ENCODE measurements at places on chromosomes 11 and 22. TPM values are rescaled to one million over a fixed set of nuclear protein-coding genes. Genes with fewer than 3 reads are reported as not detected.

GAS2L1 gene
- total RNA-seq = 19.3 TPM

SLC25A18 gene
- 6.6 TPM for total RNA-seq

OR4D5 gene
- not detected for total RNA-seq

CCDC87 gene
- not detected for total RNA-seq

PHETA2 gene
- total RNA-seq = 11.6 TPM

DNA sequence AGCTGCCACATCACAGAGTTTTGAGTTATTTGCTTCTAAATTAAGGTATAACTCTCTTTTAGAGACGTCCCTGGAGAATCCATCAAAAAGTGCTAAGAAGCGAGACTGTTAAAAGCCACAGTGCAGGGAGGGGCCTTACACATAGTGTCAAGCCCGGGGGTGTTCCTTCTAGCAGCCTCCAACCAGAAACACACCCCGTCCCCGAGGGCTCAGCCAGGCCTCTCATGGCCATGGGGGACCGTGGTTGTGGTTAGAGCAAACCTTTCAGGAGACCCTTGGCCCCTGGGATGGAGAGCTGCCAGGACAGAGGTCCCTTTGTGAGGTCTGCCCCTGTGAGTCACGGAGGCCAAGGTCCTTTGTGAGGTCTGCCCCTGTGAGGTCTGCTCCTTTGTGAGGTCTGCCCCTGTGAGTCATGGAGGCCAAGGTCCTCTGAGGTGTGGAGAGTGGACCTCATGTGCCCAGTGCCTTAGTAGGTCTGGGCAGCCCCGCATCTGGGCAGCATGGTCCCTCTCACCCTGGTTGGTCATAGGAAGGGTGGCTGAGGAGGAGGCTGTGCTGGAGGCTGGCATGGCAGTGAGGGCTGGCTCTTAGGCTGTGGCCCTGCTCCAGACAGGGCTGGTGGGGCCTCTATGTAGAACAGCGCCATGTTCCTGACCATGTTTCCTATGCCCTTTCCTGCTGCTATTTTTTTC lies 5.4 kb downstream of the GNAZ start:
- no peaks in the 10 kb centered on the region for H3K27me3 ChIP-seq
- no peaks in the 10 kb centered on the region for H3K36me3 ChIP-seq
- DNase-seq = no peak
- no peaks in the 10 kb centered on the region for H3K4me1 ChIP-seq
- no peak overlapping the region for H3K27ac ChIP-seq

GRCh38 chr11:68373815-68374501 lies 61.6 kb downstream of the LRP5 start:
- no peak overlapping the region for H3K4me3 ChIP-seq
- peaks cover 11% of the 10 kb centered on the region for H3K4me1 ChIP-seq
- DNase-seq = no peak
- H3K27me3 ChIP-seq = no peaks in the 10 kb centered on the region

DNA sequence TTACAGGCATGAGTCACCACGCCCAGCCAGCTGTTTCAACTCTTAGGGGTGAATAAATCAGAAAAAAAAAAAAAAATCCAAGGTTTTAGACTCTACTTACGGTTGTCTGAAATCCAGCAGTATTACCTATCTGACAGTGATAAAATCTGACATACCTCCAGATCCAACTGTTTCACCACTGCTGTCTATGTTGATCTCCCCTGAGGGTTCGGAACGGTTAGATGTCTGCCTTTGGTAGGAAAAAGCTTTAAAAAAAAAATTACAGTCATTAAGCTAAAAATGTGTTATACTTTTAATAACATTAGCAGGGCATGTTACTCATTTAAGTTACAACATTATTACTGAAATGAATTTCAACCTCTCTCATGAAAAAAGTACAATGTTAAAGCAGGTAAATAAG lies 21.1 kb downstream of the NCAPD3 start:
- peaks cover 3% of the 10 kb centered on the region for H3K36me3 ChIP-seq
- H3K27me3 ChIP-seq = no peaks in the 10 kb centered on the region
- H3K27ac ChIP-seq = no peak overlapping the region
- no peak overlapping the region for H3K4me3 ChIP-seq

DNA sequence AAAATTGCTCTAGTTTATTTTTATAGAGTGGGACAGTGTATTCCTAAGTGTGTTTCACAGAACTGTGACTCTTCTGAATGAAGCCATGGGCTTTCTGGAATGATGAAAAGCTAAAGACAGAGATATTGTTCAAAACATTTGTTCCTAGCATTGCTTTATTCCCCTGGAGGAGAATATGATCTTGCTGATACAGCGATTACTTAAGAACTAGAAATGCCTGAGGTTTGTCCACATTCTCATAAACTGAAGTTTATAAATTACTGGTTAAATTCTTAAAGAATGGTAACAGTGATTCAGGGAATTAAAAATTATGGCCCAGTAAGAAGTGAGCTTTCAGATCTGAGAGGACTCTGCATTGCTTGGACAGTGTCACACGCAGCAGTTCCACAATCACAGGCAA lies 690.3 kb downstream of the FAM181B start:
- H3K27ac ChIP-seq = no peak overlapping the region
- no peaks in the 10 kb centered on the region for H3K4me1 ChIP-seq
- DNase-seq = no peak
- H3K36me3 ChIP-seq = no peaks in the 10 kb centered on the region
- no peak overlapping the region for H3K4me3 ChIP-seq

DNA sequence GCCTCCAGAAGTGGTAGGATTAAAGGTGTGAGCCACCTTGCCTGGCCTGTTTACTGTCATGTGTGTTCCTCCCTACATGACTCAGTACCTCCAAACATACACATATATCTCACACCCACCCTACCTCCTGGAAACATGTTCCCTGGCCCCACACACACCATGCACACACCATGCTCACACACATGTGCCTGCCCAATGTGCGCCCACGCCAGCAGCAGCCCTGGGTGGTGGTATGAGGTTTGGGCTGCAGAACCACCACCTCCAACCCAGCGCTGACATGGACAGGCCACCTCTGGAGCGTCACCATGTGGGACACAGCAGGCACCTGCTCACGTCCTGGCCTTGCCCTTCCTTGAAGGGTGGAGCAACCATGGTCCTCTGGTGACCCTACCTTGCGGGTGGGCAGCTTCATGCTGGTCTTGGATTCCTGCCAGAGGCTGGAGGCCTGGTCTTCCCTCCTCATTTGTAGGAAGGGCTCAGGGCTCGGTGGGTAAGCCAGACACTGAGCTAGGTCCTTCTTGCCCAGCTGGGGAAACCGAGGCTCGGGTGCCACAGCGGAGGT lies 37.9 kb downstream of the KIAA1671 start:
- peaks cover 6% of the 10 kb centered on the region for H3K4me1 ChIP-seq
- H3K36me3 ChIP-seq = no peaks in the 10 kb centered on the region
- H3K27me3 ChIP-seq = no peaks in the 10 kb centered on the region
- no peak overlapping the region for H3K4me3 ChIP-seq
- peak overlapping the region; percentile 78 for H3K27ac ChIP-seq

DNA sequence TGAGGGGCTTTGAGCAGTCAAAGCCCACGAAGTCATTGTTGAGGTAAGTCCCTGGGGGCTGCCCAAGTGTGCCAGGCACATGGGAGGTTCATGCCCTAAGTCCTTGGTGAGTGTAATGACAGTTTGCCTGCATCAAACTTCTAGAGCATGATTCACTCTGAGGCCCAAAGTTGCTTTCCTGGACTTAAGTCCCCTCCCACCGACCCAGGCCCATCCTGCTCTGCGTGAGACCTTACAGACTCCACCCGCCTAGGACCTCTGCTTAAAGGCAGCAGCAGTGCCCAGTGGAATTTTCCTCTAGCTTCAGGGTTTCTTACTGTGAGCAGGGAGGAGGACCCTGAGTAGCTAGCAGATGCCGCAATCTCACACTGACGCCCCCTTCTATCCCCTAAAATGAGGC lies 5.7 kb upstream of the PVALB start:
- no peaks in the 10 kb centered on the region for H3K27me3 ChIP-seq
- H3K36me3 ChIP-seq = no peaks in the 10 kb centered on the region
- H3K27ac ChIP-seq = no peak overlapping the region
- H3K4me1 ChIP-seq = no peaks in the 10 kb centered on the region
- no peak for DNase-seq
- H3K4me3 ChIP-seq = no peak overlapping the region

DNA sequence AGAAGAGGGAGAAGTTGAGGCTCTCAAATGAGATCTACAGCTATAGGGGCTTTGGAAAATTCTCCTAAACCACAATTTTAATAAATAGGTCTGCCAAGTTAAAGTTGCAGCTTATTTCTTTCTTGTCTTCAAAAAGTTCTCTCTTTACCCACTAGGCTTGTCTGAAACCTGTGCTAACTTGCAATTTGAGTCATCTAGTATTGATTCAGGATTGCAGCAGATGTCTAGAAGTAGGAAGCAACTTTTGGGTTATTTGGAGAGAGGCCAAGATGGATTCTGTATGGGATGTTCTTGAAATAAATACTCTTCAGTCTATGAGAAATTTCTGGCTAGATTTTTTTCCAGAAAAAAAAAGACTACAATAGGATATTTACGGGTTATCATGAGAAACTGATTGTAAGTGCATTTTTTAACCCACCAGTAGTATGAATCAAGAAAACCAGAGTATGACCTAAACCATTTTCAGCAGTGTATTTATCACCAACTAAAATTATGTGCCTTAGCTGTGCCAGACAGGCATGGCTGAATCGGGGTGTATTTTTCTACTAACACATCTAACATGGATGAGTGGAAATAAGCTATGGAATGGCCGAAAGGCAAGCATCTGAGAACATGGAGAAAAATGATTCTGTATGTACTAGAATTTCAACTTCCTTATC lies 4.9 kb upstream of the RAB38 start:
- H3K4me1 ChIP-seq = no peaks in the 10 kb centered on the region
- H3K27me3 ChIP-seq = no peaks in the 10 kb centered on the region
- no peak overlapping the region for H3K4me3 ChIP-seq
- H3K27ac ChIP-seq = no peak overlapping the region
- no peak for DNase-seq

DNA sequence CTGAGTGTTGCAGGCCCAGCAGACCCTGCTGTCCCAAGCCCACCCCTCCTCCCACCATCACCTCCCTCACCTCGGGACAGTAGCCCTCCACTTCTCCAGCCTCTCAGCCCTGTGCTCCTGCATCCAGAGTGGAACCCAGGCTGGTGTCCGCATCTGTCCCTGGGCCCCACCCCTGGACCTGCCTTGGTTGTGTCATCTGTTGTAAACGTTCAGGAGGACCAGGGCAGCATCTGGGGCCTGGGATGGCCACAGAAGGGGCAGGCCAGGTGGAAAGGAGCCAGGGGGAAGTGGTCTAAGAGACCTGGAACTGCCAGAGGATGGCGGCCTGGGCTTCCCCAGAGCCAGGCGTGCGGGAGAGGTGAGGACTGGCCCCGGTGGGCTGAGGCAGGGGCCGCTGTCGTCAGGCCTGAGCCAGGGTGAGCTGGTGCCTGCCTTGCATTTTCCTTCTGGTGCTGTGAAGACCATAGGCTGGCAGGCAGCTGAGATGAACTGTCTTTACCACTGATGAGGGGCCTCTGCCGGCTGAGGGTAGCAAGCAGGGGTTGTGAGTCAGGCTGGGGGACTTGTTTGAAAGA lies 26.1 kb upstream of the MGAT3 start:
- no peak for DNase-seq
- no peak overlapping the region for H3K4me3 ChIP-seq
- H3K36me3 ChIP-seq = no peaks in the 10 kb centered on the region

DNA sequence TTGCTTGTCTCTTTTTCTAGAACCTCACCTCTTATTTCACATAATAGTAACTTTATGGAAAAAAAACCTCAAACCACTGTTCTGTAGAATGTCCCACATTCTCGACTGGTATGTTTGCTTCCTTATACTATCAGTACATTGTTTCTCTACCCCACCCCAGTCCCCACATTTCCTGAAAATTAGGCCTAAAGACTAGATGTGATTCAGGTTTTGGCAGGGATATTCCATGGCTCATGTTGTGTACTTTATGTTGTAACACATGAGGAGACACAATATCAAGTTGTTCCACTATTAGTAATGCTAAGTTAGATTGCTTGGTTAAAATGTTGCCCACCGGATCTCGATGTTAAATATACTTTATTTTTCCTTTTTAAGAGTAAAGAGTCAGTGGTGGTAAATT lies 34.7 kb downstream of the DDIAS start:
- no peak overlapping the region for H3K4me3 ChIP-seq
- H3K27me3 ChIP-seq = no peaks in the 10 kb centered on the region
- no peaks in the 10 kb centered on the region for H3K36me3 ChIP-seq

GRCh38 chr11:133024301-133024700 lies 508.0 kb downstream of the OPCML start:
- no peak overlapping the region for H3K4me3 ChIP-seq
- no peak overlapping the region for H3K27ac ChIP-seq
- H3K36me3 ChIP-seq = no peaks in the 10 kb centered on the region

DNA sequence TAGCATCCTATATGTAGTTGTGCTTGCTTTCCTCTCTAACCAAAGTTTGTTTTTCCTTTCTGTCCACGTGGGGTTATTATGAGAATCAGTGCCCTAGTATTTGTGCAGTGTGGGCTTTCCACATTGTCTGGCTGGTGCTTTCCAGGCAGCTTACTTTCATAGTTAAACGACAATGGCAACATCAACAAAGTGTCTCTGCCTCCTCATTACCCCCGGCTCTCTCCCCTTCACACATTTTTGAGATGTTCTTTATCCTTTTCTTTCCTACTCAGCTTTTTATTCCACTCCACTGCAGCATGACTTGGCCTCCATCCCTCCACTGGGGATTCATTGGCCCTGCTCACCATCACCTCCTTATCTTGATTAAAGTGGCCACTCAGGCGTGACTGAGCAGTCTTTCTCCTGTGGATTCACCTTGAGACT lies 19.1 kb downstream of the SPECC1L start:
- no peak overlapping the region for H3K4me3 ChIP-seq
- no peaks in the 10 kb centered on the region for H3K27me3 ChIP-seq
- H3K4me1 ChIP-seq = no peaks in the 10 kb centered on the region
- H3K27ac ChIP-seq = peak overlapping the region; percentile 87
- DNase-seq = no peak

DNA sequence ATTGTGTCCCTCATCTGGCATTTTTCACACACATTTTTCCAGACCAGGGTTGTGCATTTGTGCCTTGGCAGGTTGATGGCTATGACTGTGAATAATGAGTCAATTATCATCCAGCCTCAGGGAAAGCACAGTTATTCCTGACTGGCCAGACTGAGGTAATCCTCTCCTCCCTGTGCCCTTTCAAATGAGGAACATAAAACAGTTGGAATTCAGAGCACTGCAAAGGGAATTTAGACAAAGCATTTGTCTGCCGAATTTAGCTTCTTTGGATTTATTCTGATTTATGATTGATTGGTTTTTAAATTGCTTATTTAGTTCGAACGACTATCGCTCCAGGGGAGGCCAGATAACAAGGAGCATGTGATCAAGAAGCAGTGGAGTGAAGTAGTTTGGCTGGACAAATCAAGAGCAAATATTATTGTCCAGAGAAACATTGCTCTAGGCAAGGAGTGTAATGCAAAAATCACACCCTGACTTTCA lies 30.8 kb upstream of the RAG2 start:
- DNase-seq = no peak
- no peaks in the 10 kb centered on the region for H3K4me1 ChIP-seq
- H3K36me3 ChIP-seq = no peaks in the 10 kb centered on the region

- no peaks in the 10 kb centered on the region for H3K27me3 ChIP-seq
- no peaks in the 10 kb centered on the region for H3K36me3 ChIP-seq
- DNase-seq = no peak
- H3K4me3 ChIP-seq = no peak overlapping the region
- no peak overlapping the region for H3K27ac ChIP-seq
- no peaks in the 10 kb centered on the region for H3K4me1 ChIP-seq
Measured at GRCh38 chr11:45037434-45038005, 86.8 kb upstream of the TP53I11 start.

- H3K36me3 ChIP-seq = no peaks in the 10 kb centered on the region
- no peak overlapping the region for H3K4me3 ChIP-seq
- no peaks in the 10 kb centered on the region for H3K4me1 ChIP-seq
- no peak overlapping the region for H3K27ac ChIP-seq
- H3K27me3 ChIP-seq = peaks cover 81% of the 10 kb centered on the region
Measured at GRCh38 chr11:1442163-1442562, 44.4 kb downstream of the MOB2 start.
